A549 treated with Mapracorat at 1 μM for 4 hours (cell line): ENCODE measurements at places on chromosomes 7 and 10. TPM values are rescaled to one million over a fixed set of nuclear protein-coding genes. Genes with fewer than 3 reads are reported as not detected.

HTR5A gene
- not detected in 5 replicates for total RNA-seq

CFAP43 gene
- total RNA-seq = 0.14 to 0.36 TPM (median 0.20 TPM) in 5 replicates

METTL2B gene
- total RNA-seq = 22.2 to 24.1 TPM (median 23.0 TPM) in 5 replicates

PPP1R17 gene
- not detected in 5 replicates for total RNA-seq

IRF5 gene
- 13.4 to 16.7 TPM (median 14.9 TPM) in 5 replicates for total RNA-seq

NACAD gene
- total RNA-seq = 0.10 to 0.40 TPM (median 0.28 TPM) in 5 replicates

GJC3 gene
- 0.12 to 0.21 TPM (median 0.12 TPM) in 3 of 5 replicates, not detected in the others for total RNA-seq

GNGT1 gene
- not detected in 5 replicates for total RNA-seq
